NCI-H2107 (cell line): ENCODE measurements at places on chromosomes 16 and 17.

DNA sequence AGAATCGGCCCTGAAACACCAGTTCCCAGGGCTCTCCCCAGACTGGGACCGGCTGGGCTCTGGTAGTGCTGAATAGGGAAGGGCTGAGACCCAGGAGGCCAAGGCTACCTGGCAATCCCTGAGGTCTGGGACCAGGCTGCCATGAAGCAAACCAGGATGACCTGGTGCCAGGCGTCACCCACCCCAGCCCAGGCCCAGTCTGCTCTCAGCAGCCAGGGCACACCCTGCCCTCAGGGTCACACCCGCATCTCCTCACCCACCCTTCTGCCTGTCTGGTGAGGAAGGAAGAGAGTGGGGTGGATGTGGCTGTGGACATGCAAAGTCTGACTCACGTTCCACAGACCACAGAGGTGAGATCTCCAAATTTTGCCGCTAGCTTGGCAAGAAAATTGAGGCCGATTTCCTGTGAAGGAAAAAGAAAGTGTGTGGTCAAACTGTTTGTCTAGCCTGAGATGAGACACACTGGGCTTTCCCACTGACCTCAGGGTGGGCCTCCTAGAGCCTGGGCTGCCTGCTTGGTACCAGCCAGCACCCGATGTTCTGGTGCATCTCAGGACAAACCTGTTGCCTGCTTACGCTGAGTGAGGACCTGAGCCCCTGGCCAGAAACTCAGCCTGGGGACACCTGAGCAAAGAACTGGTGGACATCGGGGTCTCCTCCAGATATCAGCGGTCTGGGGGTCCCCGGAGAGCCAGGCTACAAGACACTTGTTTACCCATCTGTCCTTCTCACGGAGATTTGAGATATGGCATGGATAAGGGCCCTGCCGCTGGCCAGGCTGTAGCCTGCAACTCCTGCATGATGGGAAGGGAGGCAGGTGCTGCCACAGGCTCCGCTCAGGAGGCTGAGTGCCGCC, 6.3 kb upstream of the RAB37 start:
- no peak for DNase-seq

- DNase-seq, result no peak
Observed at GRCh38 chr16:49601576-49601975, 228.0 kb downstream of the C16orf78 start.

DNA sequence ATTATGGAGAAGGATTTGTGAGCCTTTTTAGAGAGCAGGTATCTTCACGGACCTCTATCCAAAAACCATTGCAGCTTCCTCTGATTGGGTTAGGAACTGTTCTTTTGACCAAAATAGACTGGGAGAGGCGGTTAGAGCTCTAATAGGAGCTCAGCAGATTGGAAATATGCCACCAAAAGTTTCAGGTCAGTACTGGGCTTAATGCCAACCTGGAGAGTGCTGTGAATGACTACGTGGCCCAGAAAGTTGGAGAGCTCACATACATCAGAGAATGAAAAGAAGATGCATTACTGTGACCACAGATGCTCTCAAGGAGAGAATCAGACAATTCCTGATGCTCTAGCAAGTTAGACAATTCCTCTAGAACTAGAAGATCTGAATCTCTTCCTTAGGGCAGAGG, 86.5 kb downstream of the ABCA8 start:
- DNase-seq, result no peak

GRCh38 chr17:80107231-80108021, 6.0 kb downstream of the GAA start:
- no peak for DNase-seq

- DNase-seq, result no peak
Observed at GRCh38 chr17:43330876-43331639, 67.7 kb upstream of the ARL4D start.

DNA sequence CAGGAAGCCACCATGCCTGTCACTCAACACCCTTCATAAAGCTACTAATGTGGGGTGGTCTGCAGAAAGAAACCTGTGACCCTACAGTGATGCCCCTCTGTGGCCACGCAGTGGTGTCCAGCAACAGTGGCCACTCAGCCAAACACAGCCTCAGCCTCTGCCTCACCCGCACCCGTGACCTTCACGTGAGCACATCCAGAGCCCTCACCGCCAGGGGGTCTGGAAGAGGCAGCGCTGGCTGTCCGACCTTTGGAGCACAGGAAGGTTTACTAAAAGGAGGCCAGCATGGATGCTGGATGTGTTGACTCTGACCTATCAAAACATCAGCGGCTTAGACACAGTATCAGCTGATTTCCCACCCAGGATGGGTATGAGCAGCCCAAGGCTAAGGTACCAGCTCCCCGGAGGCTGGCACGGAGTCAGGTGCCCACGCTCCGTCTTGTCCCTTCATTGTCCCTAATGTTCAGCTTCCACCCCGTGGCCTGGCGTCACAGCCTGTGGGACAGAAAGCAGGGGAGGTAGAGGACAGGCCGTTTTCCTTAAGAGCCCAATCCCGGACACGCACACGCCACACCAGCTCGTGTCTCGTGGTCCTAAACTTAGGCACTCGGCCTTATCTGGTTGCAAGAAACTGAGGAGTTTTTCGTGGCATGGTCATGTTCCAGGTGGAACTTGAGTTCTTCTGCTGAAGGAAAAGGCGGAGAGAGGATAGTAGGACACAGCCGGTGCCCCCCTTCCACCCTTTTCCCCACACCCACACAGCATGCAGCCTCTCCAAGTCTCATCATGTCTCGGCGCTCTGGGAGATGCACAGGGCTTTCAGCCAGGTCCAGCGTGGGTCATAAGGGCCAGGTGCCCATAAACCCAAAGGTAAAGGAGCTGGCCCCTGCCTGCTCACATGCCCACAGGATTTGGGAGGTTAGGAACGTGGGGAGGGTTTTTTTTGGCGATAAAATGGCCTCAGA, 49.7 kb upstream of the ENDOV start:
- DNase-seq, result no peak

DNA sequence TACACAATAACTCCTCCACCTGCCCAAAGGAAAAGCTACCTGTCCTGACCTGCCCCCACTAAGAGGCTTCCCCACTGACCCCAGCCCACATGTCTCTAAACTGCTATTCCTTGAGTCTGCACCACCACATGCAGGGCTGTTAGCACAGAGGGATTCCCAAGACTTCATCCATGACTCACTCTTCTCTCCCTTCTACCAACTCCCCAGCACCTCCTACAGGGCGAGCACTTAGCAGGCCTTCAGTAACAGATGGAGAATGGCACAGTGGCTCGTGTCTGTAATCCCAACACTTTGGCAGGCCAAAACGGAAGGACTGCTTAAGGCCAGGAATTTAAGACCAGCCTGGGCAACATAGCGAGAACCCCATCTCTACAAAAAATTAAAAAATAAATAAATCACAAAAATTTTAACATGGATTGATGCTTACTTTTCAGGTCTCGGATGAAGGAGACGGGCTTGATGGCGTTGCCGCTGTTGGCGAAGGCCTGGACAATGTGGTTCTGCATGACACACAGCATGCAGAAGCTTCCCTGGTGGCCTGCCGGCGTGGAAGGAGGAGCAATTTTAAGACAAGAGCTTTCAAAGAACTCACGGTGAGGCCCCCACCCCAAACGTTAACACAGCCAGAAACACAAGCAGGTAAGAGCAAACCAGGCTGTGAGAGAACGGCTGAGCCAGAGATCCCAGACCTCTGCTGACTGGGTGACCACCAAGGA, 12.0 kb downstream of the USP36 start:
- DNase-seq, result no peak

- DNase-seq, result peak; percentile 37
Observed at GRCh38 chr16:68416057-68417046, 32.0 kb downstream of the SMPD3 start.

DNA sequence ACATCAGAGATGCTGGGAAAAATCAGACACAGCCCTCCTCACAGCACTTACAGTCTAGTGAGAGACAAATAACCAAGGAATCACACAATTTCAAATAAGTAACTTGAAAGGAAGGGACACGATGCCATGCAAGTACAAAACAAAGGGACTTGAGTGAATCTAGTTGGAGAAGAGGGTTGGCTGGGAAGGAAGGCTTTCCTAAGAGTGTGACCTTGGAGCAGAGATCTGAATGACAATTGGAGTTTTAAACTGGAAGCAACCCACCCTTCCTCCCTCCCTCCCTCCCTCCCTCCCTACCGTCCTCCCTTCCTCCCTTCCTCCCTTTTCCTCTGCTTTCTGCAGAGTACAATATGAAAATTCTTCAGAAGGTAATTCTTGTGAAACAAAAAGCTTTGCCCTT, 31.1 kb downstream of the ADAMTS18 start:
- DNase-seq, result no peak

- DNase-seq, result no peak
Observed at GRCh38 chr16:5874899-5875298, 777.3 kb upstream of the EEF2KMT start.

GRCh38 chr17:79947351-79948031, 88.2 kb downstream of the TBC1D16 start:
- DNase-seq, result no peak
